ENCODE measurements at places on chromosomes 7 and 10. TPM values are rescaled to one million over a fixed set of nuclear protein-coding genes. Genes with fewer than 3 reads are reported as not detected.

- no peaks in the 10 kb centered on the region for H3K4me1 ChIP-seq
- H3K4me3 ChIP-seq: no peak overlapping the region
- DNase-seq: no peak
- no peaks in the 10 kb centered on the region for H3K36me3 ChIP-seq
These were observed 168.4 kb upstream of the KMT2E start for GRCh38 chr7:104845557-104845956.

DNA sequence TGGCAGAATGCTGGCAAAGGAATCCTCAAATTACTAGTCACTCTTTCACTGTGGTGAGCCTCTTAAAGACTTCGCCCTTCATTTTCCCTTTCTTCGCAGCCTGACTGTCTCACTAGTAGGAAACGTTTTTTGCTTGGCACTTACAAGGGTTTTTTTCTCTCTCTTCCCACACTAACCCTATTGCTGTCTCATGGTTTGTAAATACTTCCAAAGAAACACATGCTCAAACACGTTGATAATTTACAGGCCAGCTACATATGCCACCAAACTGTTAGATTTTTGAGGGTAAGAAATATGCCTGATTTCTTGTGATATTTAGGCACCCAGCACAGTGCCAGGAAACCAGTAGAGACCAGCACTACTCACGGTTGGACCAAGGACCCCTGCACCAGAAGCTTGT, 248.3 kb upstream of the YAE1 start:
- H3K4me3 ChIP-seq: no peak overlapping the region
- no peak overlapping the region for H3K27ac ChIP-seq
- no peaks in the 10 kb centered on the region for H3K4me1 ChIP-seq
- H3K27me3 ChIP-seq: no peaks in the 10 kb centered on the region

DNA sequence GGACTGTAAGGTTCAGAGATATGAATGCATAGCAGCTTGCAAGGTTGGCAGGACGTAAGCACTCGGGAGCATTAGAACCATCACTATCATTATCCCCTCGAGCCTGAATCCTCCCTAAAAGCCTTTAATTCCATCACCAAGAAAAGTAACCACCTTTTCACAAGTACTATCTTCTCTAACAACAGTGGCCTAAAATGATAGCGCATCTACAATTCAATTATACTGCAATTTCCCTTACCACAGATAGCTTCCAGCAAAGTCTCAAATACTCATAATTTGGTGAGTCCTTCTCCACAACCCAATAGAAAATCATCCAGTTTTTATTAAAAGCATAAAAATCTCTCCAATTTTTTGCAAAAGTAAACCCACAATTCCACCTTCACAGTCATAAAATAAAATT, 42.0 kb downstream of the COL1A2 start:
- no peaks in the 10 kb centered on the region for H3K4me1 ChIP-seq
- no peak overlapping the region for H3K27ac ChIP-seq
- no peaks in the 10 kb centered on the region for H3K27me3 ChIP-seq
- H3K4me3 ChIP-seq: no peak overlapping the region
- no peak for DNase-seq
- H3K36me3 ChIP-seq: no peaks in the 10 kb centered on the region

DNA sequence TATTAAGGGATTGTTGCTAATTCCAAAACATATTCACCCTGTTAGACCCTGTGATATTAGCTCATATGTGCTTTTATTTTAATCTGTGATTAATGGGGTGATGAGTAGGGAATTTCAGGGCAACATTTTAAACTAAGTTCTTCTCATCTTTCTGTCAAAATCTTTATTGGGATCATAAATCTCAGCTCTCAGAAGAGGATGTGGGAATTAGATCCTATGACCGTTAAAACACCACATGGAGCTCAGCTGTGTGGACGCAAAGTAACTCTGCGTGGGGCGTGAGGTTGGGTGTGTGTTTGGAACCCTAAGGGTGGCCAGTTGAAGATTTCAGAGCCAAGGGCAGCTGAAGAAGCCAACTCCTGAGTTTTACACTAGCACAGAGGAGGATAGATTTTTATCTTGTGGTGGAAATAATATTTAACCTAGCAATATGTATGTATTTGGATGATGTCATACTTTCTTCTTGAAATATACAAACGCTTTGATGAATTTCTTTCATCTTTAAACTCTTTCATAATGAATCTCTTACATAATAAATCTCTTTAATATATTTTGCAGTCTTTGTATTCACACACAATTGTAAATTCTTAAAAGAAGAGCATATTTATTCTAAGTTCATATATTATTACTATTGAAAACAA, 64.4 kb downstream of the EPDR1 start:
- peaks cover 8% of the 10 kb centered on the region for H3K4me1 ChIP-seq
- no peak overlapping the region for H3K4me3 ChIP-seq
- H3K27me3 ChIP-seq: no peaks in the 10 kb centered on the region
- H3K36me3 ChIP-seq: no peaks in the 10 kb centered on the region

GRCh38 chr7:116331020-116331419, 120.7 kb downstream of the TES start:
- no peaks in the 10 kb centered on the region for H3K27me3 ChIP-seq
- no peak for DNase-seq
- H3K4me3 ChIP-seq: no peak overlapping the region
- no peaks in the 10 kb centered on the region for H3K4me1 ChIP-seq
- H3K36me3 ChIP-seq: no peaks in the 10 kb centered on the region

DNA sequence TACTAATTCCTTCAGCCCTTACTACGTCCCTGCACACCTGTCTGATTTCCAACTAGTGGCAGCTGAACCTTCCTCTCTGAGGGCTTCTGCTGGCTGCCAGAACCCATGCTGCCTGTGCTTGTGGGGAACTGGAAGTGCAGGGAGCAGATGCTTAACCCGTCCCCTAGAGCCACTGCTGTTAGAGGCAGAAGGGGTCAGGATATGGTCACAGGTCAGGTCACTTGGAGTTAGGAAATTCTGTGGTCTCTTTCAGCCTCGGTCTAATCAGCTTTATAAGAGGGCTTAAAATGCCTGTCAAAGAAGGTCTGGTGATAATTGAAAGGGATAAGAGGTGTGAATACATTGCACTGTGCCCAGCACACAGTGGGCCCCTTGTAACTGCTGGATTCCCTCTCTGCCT, 82.0 kb downstream of the PLPP4 start:
- no peaks in the 10 kb centered on the region for H3K4me1 ChIP-seq
- H3K27ac ChIP-seq: no peak overlapping the region
- no peaks in the 10 kb centered on the region for H3K36me3 ChIP-seq
- no peak overlapping the region for H3K4me3 ChIP-seq

- no peaks in the 10 kb centered on the region for H3K27me3 ChIP-seq
- H3K27ac ChIP-seq: no peak overlapping the region
- H3K36me3 ChIP-seq: no peaks in the 10 kb centered on the region
- no peak for DNase-seq
- H3K4me3 ChIP-seq: peak overlapping the region; percentile 33
- H3K4me1 ChIP-seq: no peaks in the 10 kb centered on the region
These were observed 92.0 kb downstream of the LSMEM1 start for GRCh38 chr7:112572669-112573301.

DNA sequence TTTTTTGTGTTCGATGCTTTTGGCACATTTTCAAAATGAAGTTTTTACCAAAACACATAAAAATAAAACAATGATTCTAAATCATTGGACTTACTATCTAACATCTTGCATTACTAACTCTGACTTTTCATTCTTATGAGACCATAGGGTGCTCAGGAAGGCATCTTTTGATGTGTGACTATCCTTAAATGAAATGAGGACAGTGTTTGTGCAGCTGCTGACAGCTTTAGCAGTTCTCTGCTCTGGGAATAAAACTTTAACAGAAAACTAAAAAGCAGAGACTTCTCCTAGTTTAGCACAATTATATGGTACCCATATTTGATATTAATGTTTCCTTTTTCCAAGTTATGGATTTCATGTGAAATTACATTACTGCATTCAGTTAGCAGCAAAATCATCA, 471.6 kb downstream of the ARL4A start:
- no peaks in the 10 kb centered on the region for H3K36me3 ChIP-seq
- no peak overlapping the region for H3K4me3 ChIP-seq
- H3K27ac ChIP-seq: no peak overlapping the region
- DNase-seq: no peak
- no peaks in the 10 kb centered on the region for H3K4me1 ChIP-seq

GRCh38 chr7:99106821-99107241, 37.1 kb downstream of the SMURF1 start:
- no peak for DNase-seq
- no peak overlapping the region for H3K27ac ChIP-seq
- H3K36me3 ChIP-seq: no peaks in the 10 kb centered on the region
- H3K27me3 ChIP-seq: no peaks in the 10 kb centered on the region
- no peaks in the 10 kb centered on the region for H3K4me1 ChIP-seq

DNA sequence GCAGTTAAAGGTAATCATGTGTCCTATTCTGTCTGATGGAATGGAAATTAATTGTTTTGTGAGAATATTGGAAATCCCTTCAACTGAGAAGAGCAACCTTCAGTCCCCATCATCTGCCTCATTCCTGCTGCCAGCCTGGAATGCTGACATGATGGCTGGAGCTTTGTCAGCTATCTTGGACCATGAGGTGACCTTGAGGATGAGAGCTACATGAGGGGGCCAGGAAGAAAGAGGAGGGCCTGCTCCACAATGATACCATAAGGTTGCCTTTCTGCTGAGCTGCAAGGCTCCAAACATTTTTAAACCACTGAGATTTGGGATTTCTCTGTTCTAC, 40.7 kb upstream of the C10orf71 start:
- no peak overlapping the region for H3K27ac ChIP-seq
- no peaks in the 10 kb centered on the region for H3K36me3 ChIP-seq
- no peak overlapping the region for H3K4me3 ChIP-seq
- no peak for DNase-seq
- H3K27me3 ChIP-seq: no peaks in the 10 kb centered on the region

- H3K27ac ChIP-seq: peak overlapping the region; percentile 49
- no peak overlapping the region for H3K4me3 ChIP-seq
- no peak for DNase-seq
- no peaks in the 10 kb centered on the region for H3K36me3 ChIP-seq
These were observed 28.7 kb upstream of the TNS3 start for GRCh38 chr7:47610506-47611044.

DNA sequence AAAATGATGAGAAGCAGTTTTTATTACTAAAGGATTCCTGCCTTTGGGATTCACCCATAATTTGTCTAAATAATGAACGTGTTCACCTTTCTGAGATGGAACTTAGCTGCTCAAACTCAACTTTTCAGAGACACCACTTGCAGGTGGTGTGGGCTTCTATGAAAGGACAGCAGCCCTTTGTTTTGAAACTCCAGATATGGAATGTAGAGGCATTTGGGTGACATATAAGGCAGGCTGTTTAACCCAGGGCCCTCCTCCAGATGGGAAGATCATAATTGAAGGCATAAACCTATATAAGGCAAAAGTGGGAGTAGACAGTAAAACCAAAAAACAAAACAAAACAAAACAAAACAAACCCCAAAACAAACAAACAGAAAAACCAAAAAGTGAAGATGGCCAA, 11.9 kb upstream of the HUS1 start:
- peak overlapping the region; percentile 57 for H3K27ac ChIP-seq
- peak overlapping the region; percentile 63 for H3K4me3 ChIP-seq
- no peak for DNase-seq
- no peaks in the 10 kb centered on the region for H3K4me1 ChIP-seq
- H3K36me3 ChIP-seq: no peaks in the 10 kb centered on the region

GRCh38 chr10:103395754-103396066, 565 bp downstream of the ATP5MK start:
- DNase-seq: no peak
- H3K27ac ChIP-seq: peak overlapping the region; percentile 86
- peak overlapping the region; percentile 67 for H3K4me3 ChIP-seq
- peaks cover 38% of the 10 kb centered on the region for H3K36me3 ChIP-seq
- H3K4me1 ChIP-seq: no peaks in the 10 kb centered on the region

- no peak overlapping the region for H3K27ac ChIP-seq
- H3K4me3 ChIP-seq: no peak overlapping the region
- H3K27me3 ChIP-seq: no peaks in the 10 kb centered on the region
- no peak for DNase-seq
These were observed 31.1 kb downstream of the JAZF1 start for GRCh38 chr7:28149291-28150101.

- H3K4me3 ChIP-seq: no peak overlapping the region
- no peak for DNase-seq
- H3K27me3 ChIP-seq: no peaks in the 10 kb centered on the region
These were observed 23.5 kb downstream of the AOC1 start for GRCh38 chr7:150875791-150876190.

DNA sequence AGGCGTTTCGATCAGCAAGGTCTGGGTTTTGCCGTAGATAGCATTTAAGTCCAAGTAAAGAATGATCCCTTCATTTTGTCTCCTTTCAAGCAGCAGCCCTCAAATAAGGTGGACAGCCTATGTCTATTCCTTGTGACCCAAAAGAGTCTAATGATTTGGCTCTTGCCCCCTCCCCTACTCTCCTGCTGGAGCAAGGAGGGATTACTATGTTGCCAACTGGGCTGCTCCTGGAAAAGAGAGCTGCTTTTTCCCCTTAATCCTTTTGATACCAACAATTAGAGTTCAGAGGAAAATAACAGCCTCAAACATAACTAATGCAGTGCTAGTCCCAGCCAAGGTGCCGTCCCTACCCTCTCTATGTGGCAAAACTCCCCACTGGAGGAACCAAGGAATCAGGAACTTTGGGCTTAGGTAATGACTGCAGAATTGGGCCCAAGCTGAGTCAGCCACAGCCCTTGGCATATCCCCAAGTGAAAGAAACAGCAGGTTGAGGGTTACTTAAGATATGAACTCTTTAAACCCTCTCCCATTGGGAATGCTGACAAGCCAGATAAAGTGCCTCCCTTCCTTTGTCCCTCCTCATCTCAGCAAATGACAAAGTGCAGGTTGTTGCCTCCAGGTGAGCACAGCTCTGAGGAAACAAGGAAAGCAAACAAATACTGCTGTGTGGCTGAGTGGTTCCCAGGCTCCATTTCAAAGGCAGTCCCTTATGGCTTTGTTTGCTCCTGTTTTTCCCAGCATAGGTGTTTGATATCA, 643.7 kb downstream of the INHBA start:
- no peaks in the 10 kb centered on the region for H3K4me1 ChIP-seq
- no peak overlapping the region for H3K27ac ChIP-seq
- H3K27me3 ChIP-seq: no peaks in the 10 kb centered on the region
- no peak for DNase-seq

H2BK1 gene
- total RNA-seq: not detected

PPP1R3C gene
- total RNA-seq: 1.6 TPM

OLAH gene
- not detected for total RNA-seq

AEBP1 gene
- total RNA-seq: 37.1 TPM

PLAC9 gene
- 4.0 TPM for total RNA-seq

HOXA5 gene
- total RNA-seq: 8.3 TPM

TAC1 gene
- 3.1 TPM for total RNA-seq

GRM3 gene
- not detected for total RNA-seq

Measured in Peyer's patch (tissue), 4 donors.